Thoracic aorta endothelial cell (primary cell): ENCODE measurements at places on chromosomes 3 and 15. TPM values are rescaled to one million over a fixed set of nuclear protein-coding genes. Genes with fewer than 3 reads are reported as not detected.

HIGD2B gene
- total RNA-seq: not detected in 2 replicates

MAGI1 gene
- 34.3 and 47.1 TPM in 2 replicates for total RNA-seq

CSPG5 gene
- total RNA-seq: 0.40 and 0.79 TPM in 2 replicates

GP5 gene
- total RNA-seq: 0.14 TPM in 1 of 2 replicates, not detected in the other

FILIP1L gene
- 25.9 and 30.9 TPM in 2 replicates for total RNA-seq

HHLA2 gene
- not detected in 2 replicates for total RNA-seq

GRK7 gene
- total RNA-seq: not detected in 2 replicates

SYNM gene
- 5.7 and 7.9 TPM in 2 replicates for total RNA-seq
